Cardiac atrium fibroblast (primary cell): ENCODE measurements at places on chromosomes 12 and 14. TPM values are rescaled to one million over a fixed set of nuclear protein-coding genes. Genes with fewer than 3 reads are reported as not detected.

DDN gene
- total RNA-seq: 0.32 TPM in 1 of 2 replicates, not detected in the other

AKAP5 gene
- 0.32 and 0.36 TPM in 2 replicates for total RNA-seq

PTCSC3 gene
- total RNA-seq: not detected in 2 replicates

SOAT2 gene
- not detected in 2 replicates for total RNA-seq

CLMN gene
- total RNA-seq: 0.81 and 7.2 TPM in 2 replicates

IGFBP6 gene
- total RNA-seq: 275 and 379 TPM in 2 replicates

KRT7 gene
- 85.9 and 90.6 TPM in 2 replicates for total RNA-seq

RBM19 gene
- total RNA-seq: 9.6 and 13.1 TPM in 2 replicates

SPRING1 gene
- total RNA-seq: 15.9 and 24.3 TPM in 2 replicates

TAS2R42 gene
- not detected in 2 replicates for total RNA-seq

RNF212B gene
- total RNA-seq: not detected in 2 replicates

SERPINA6 gene
- not detected in 2 replicates for total RNA-seq

SLC7A7 gene
- 4.1 and 7.2 TPM in 2 replicates for total RNA-seq

RDH5 gene
- 7.2 and 10.0 TPM in 2 replicates for total RNA-seq

ASCL1 gene
- not detected in 2 replicates for total RNA-seq

CHPT1 gene
- 13.5 and 24.6 TPM in 2 replicates for total RNA-seq

HOXC12 gene
- total RNA-seq: not detected in 2 replicates

MANSC1 gene
- 22.6 and 35.5 TPM in 2 replicates for total RNA-seq

HNF1A gene
- 0.32 TPM in 1 of 2 replicates, not detected in the other for total RNA-seq

IQSEC3 gene
- total RNA-seq: not detected in 2 replicates

PTPN21 gene
- 5.4 and 6.8 TPM in 2 replicates for total RNA-seq

MYF5 gene
- not detected in 2 replicates for total RNA-seq

IL26 gene
- total RNA-seq: 0.32 TPM in 1 of 2 replicates, not detected in the other

OR4M1 gene
- not detected in 2 replicates for total RNA-seq

DNAH10 gene
- total RNA-seq: under 0.01 and 0.54 TPM in 2 replicates

ZFHX2 gene
- not detected in 2 replicates for total RNA-seq

SLC2A14 gene
- total RNA-seq: 0.36 and 0.49 TPM in 2 replicates

ADAMTS20 gene
- not detected in 2 replicates for total RNA-seq

ART4 gene
- total RNA-seq: 43.5 and 57.0 TPM in 2 replicates
